ENCODE measurements at places on chromosomes 1 and 21. TPM values are rescaled to one million over a fixed set of nuclear protein-coding genes. Genes with fewer than 3 reads are reported as not detected.
A peak's percentile ranks its signal among the peaks of the same experiment; 100 is the strongest.

- H3K4me1 ChIP-seq, result no peaks in the 10 kb centered on the region
- no peaks in the 10 kb centered on the region for H3K36me3 ChIP-seq
- peaks cover 2% of the 10 kb centered on the region for H3K27me3 ChIP-seq
- no peak for DNase-seq
- no peak overlapping the region for H3K4me3 ChIP-seq
Observed at GRCh38 chr1:192959657-192960186, 99.4 kb downstream of the UCHL5 start.

- no peak overlapping the region for H3K27ac ChIP-seq
- peaks cover 2% of the 10 kb centered on the region for H3K27me3 ChIP-seq
- no peaks in the 10 kb centered on the region for H3K4me1 ChIP-seq
- no peaks in the 10 kb centered on the region for H3K36me3 ChIP-seq
- DNase-seq, result no peak
Observed at GRCh38 chr21:35328856-35329455, 279.9 kb upstream of the RUNX1 start.

- H3K36me3 ChIP-seq, result no peaks in the 10 kb centered on the region
- no peak for DNase-seq
- no peak overlapping the region for H3K4me3 ChIP-seq
- H3K27ac ChIP-seq, result no peak overlapping the region
- H3K27me3 ChIP-seq, result peaks cover 4% of the 10 kb centered on the region
- H3K4me1 ChIP-seq, result peaks cover 10% of the 10 kb centered on the region
Observed at GRCh38 chr1:26910343-26911160, 3.2 kb downstream of the NR0B2 start.

DNA sequence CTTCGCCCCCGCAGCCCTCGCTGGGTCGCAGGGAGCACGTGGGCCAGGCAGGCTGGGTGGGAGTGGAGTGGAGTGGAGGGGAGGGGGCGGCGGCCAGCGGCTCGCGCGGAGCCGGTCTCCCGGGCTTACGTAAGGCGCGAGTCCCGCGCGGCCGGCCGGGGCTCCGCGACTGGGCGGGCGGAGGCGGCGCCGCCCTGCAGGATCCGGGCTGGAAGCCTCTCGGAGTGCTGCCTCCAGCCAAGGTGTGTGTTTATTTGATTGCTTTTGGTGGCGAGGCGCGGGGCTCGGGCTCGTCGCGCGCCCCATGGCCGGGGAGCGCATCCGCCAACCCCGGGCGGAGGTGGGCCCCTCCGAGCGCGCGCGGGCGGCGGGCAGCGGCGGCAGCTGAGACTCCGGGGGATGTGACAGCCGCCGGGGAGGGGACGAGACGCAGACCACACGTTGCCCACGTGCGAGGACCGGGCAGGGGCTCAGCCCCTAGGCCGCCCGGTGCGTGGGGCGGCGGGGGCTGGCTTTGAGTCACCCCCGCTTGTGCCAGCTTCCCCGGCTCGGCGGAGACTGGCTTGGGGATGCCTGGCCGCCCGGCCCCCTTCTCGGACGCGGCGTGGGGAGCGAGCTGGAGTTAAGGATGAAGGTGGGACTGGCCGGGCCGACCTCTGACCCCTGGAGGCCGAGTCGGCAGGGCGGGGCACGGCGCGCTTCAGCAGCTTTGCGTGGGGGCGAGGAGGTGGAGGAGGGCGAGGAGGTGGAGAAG is 402 bp upstream of the AK4 start:
- H3K4me1 ChIP-seq, result no peaks in the 10 kb centered on the region
- no peak overlapping the region for H3K27ac ChIP-seq
- peaks cover 14% of the 10 kb centered on the region for H3K27me3 ChIP-seq
- peak; percentile 43 for DNase-seq

DNA sequence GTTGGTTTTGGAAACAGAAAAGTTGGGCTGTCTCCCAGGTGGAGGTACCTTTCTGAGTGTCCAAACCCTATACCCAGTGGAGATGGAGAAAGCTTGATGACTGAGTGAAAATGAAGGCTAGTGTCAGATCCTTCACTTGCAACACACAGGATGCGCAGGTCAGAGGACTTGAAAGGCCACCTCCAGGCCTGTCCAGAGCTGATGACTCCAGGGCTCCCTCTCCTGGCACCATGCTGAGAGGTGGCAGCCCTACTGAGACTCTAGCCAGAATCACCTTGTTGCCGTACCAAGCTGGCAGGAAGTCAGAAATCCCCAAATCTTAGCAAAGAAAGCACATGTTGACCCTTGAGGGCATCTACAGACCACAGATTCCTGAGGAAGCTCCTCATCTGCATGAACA is 16.4 kb downstream of the KNCN start:
- H3K4me1 ChIP-seq, result peaks cover 2% of the 10 kb centered on the region
- peaks cover 10% of the 10 kb centered on the region for H3K36me3 ChIP-seq
- H3K4me3 ChIP-seq, result no peak overlapping the region
- H3K27me3 ChIP-seq, result peaks cover 22% of the 10 kb centered on the region
- peak; percentile 49 for DNase-seq

GRCh38 chr1:20584890-20585289 is 4.0 kb upstream of the CDA start:
- DNase-seq, result no peak
- no peaks in the 10 kb centered on the region for H3K27me3 ChIP-seq
- no peak overlapping the region for H3K4me3 ChIP-seq
- no peaks in the 10 kb centered on the region for H3K36me3 ChIP-seq

DNA sequence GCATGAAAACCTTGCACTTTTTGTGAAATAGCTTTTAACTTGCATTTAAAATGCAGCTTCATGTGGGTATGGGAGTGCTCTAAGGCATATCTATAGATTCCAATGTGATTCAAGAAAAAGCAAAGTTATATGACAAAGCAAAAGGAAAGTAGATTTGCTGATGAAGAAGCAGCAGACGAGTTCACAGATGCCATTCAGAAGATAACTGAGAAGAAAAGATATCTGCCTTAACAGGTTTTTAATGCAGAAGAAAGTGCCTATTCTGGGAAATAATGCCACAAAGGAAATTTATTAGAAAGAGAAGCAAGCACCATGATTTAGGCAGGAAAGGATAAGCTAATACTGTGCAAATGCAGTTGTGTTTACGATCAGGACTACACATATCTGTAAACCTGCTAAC is 68.1 kb downstream of the PHTF1 start:
- no peaks in the 10 kb centered on the region for H3K27me3 ChIP-seq
- no peak overlapping the region for H3K4me3 ChIP-seq
- DNase-seq, result no peak
- no peak overlapping the region for H3K27ac ChIP-seq

GRCh38 chr21:31706562-31706961 is 25.4 kb downstream of the SCAF4 start:
- no peak for DNase-seq
- no peak overlapping the region for H3K27ac ChIP-seq
- peaks cover 6% of the 10 kb centered on the region for H3K4me1 ChIP-seq

DNA sequence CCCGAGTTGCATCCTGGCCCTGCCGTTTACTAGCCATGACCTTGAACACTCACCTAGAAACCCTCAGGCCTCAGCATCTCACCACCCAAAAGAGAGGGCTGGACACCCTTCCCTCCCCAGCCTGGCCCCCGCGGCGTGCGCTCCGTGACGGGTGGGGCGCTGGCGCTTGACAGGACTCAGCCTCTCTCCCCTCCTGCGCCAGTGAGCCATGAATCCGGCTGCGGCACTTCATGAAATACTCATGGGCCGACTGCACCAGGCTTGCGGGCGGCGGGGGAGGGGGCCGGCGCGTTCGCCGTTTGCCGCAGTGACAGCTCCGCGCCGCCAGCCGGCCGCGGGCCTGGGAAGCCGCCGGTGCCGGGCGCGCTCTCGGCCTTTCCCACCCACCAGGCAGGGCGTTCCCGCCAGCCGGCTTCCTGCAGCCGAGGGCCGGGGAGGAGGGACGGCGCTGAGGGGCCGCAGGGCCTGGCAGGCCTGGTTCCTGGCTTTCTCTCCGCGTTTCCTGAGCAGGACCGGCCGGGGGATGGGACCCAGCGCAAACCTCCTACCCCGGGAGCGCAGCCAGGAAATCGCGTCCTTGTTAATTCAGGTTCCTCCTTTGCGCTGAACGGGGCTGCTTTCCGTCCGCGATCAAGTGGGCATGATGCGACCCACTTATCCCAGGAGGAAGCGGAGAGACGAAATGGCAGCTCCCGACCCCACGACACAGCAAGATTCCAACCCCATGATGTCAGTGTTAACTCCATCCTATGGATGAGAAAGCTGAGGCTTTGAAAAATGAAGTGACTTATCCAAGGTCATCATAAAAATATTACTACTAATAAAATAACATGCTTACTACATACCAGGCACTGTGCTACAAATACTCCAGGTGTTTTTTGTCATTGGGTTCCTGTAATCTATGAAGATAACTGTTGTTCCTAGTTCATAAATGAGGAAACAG is 9.1 kb upstream of the LUZP1 start:
- peak overlapping the region; percentile 84 for H3K27ac ChIP-seq
- H3K27me3 ChIP-seq, result peaks cover 2% of the 10 kb centered on the region
- H3K36me3 ChIP-seq, result no peaks in the 10 kb centered on the region
- peaks cover 4% of the 10 kb centered on the region for H3K4me1 ChIP-seq

GRCh38 chr1:210455840-210456603 is 127.3 kb downstream of the HHAT start:
- H3K4me3 ChIP-seq, result no peak overlapping the region
- no peak for DNase-seq
- no peak overlapping the region for H3K27ac ChIP-seq
- H3K27me3 ChIP-seq, result no peaks in the 10 kb centered on the region
- no peaks in the 10 kb centered on the region for H3K4me1 ChIP-seq
- no peaks in the 10 kb centered on the region for H3K36me3 ChIP-seq

DNA sequence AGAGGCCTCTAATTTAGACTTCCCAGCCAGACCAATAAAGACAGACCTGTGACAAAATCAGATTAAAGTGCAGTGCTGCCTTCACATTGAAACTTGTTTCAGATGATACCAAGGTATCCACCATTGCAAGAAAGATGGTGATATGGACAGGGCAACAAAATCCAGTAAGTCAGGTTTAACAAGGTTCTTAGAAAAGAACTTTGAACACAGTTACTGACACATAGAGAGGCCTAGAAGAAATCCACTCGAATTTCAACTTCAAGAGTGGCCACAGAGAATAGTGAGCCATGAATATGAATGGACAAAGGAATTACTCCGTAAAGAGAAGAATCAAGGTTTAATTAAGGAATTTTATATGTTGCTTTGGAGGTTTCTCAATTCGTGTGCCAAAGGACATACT is 230.4 kb downstream of the KCNT2 start:
- peaks cover 9% of the 10 kb centered on the region for H3K4me1 ChIP-seq
- H3K4me3 ChIP-seq, result no peak overlapping the region
- DNase-seq, result no peak

DNA sequence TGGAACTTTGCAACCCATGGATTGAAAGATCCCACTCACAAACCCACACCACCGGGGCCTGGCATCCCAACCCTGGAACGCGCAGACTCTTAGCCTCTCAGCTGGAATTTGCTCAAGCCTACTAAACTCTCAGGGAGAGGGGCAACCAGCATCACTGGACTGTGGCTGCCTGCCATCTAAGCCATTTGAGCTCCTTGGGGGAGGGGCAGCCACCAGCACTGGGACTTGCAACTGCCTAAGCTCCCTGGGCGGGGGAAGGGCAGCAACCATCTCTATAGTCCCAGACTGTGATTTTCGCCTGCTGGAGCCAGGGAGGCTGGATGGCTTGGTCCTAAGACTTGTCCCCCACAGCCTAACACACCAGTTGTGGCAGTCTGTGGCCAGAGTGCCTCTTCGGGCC is 122.3 kb downstream of the SNX7 start:
- no peaks in the 10 kb centered on the region for H3K4me1 ChIP-seq
- no peak overlapping the region for H3K27ac ChIP-seq
- no peak overlapping the region for H3K4me3 ChIP-seq
- peak; percentile 48 for DNase-seq
- H3K27me3 ChIP-seq, result peaks cover 5% of the 10 kb centered on the region
- H3K36me3 ChIP-seq, result peaks cover 13% of the 10 kb centered on the region

DNA sequence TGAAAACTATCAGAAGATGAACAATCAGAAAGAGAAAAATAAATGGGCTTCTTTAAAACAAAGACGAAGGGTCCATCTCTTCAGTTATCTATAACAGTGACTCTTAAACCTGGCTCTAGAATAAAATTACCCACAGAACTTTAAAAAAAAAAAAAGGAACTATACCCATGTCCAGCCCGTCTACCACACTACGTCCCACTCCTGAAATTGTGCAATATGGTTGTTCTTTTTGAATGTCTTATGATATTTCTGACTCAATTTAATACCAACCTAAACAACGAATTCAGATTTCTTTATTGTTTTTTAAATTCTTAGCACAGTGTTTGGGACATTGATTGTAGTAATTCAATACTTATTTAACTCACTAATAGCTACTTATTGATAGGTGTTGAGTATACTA is 246.3 kb downstream of the DPYD start:
- no peak overlapping the region for H3K4me3 ChIP-seq
- no peaks in the 10 kb centered on the region for H3K4me1 ChIP-seq
- no peaks in the 10 kb centered on the region for H3K27me3 ChIP-seq
- H3K36me3 ChIP-seq, result no peaks in the 10 kb centered on the region
- DNase-seq, result no peak

DNA sequence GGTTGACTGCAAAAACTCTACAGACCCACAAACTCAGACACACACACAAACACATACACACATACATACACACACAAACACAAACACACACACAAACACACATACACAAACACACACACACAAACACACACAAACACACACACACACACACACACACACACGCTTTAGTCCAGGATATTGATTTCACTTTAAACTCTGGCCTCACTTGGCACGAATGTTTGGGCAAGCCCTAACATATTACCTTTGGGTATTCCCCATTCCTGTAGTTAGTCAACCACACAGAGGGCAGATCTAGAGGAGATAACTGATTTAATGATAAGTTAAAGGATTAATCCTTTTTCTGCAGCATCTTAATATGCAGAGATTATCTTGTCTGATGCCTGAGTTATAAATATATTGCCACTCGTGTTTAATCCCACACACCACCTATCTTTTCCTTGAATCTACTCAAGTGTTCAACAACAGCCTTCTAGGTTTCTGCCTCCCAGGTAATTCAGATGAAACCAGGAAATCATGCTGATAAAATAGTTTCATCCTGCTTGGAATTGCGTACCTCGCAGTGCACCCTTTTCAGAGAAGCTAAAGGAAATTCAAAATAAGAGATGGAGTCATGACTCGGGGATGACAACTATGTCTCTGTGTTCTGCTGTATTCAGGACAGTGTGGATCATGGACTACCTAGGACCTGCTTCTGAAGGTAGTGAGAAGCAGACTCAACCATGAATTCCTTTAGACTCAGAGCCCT is 14.5 kb upstream of the RUNX1 start:
- peaks cover 4% of the 10 kb centered on the region for H3K4me1 ChIP-seq
- no peak overlapping the region for H3K4me3 ChIP-seq
- H3K27ac ChIP-seq, result no peak overlapping the region
- H3K27me3 ChIP-seq, result peaks cover 4% of the 10 kb centered on the region

TMEM52 gene
- total RNA-seq, result 5.4 TPM

ANXA9 gene
- not detected for total RNA-seq

NBPF20 gene
- 1.2 TPM for total RNA-seq

SUSD4 gene
- 0.47 TPM for total RNA-seq

CMPK1 gene
- total RNA-seq, result 60.4 TPM

AMY1B gene
- not detected for total RNA-seq

CDC42BPA gene
- total RNA-seq, result 66.0 TPM

LYPD8 gene
- total RNA-seq, result not detected

RPE65 gene
- not detected for total RNA-seq

IRF6 gene
- total RNA-seq, result 0.47 TPM

LMOD1 gene
- 0.20 TPM for total RNA-seq

Measured in glutamatergic neuron (in vitro differentiated cells).